ENCODE measurements at places on chromosomes 1 and 21.

GRCh38 chr1:38872401-38873026 lies 634 bp downstream of the MYCBP start:
- peak; percentile 31 for DNase-seq

DNA sequence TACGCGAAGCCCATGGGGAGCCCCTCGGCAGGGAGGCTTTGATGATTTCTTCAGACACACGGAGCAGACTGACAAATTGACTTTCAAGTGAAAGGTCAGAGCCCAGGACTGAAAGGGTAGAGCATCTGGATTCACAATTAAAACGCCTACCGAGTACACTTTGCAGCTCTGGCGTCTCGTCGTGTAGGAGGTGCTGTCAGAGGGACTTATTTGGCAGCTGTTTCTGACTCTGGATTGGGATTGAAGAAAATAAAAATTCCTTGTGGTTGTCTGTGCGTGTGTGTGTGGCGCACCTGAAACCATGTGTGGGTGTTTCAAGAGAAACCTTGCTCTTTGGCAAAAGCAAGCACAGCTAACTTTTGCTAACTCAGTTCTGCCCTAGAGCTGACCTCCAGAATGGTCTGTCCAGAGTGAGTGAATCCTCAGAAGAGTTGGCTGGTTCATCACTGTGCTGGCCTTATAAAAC lies 348.7 kb downstream of the HLX start:
- no peak for DNase-seq

GRCh38 chr1:93043057-93043557 lies 36.0 kb upstream of the MTF2 start:
- DNase-seq = no peak

DNA sequence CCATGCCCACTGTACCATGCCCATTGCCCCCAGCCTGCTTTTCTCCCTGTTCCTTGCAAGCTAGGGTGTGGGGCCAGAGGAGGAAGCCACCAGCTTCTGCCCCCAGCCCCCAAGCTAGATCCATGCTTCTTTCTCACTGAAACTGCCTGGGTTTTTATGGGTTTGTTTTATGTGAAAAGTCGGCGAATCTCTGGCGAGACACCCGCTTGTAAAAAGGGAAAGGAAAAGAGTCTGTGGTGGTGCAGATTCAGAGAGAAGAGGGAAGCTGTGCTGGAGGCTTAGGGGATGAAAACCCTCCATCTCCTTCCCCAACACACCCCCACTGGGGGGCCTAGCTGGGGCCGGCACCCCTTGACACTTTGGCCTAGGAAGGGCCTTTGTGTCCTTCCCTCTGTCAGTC lies 26.2 kb downstream of the GRHL3 start:
- DNase-seq = no peak

GRCh38 chr1:26541431-26541815 lies 11.9 kb downstream of the RPS6KA1 start:
- no peak for DNase-seq

GRCh38 chr1:194717334-194717733 lies 1530.9 kb upstream of the B3GALT2 start:
- no peak for DNase-seq

Measured in activated naive CD8-positive, alpha-beta T cell treated with anti-CD3 and anti-CD28 coated beads for 36 hours (primary cell).